ENCODE measurements at places on chromosomes 2 and 18. TPM values are rescaled to one million over a fixed set of nuclear protein-coding genes. Genes with fewer than 3 reads are reported as not detected.

GRCh38 chr2:239368906-239369552 is 31.8 kb downstream of the HDAC4 start:
- no peak for ATAC-seq

DNA sequence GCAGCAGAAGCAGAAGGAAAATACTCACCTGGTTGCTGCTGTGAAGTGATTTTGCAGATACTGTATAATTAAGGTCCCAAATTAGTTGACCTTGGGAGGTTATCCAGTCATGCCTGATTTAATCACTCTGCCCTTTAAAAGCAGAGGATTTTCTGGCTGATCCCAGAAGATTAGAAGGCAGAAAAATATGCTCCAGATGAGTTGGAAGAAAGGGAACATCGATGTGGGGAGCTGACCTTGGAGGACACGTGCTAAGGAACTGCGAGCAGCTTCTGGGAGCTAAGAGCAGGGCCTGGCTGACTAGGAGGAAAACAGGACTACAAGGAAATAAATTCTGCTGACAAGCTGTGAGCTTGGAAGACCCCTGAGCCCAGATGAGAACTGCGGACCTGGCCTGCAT is 13.3 kb upstream of the DYM start:
- no peak for ATAC-seq

GRCh38 chr2:100484390-100484789 is 14.1 kb downstream of the NMS start:
- no peak for ATAC-seq

- no peak for ATAC-seq
Observed at GRCh38 chr2:61582165-61582564, 44.0 kb upstream of the XPO1 start.

GRCh38 chr2:183063083-183063482 is 15.5 kb upstream of the DUSP19 start:
- no peak for ATAC-seq

DNA sequence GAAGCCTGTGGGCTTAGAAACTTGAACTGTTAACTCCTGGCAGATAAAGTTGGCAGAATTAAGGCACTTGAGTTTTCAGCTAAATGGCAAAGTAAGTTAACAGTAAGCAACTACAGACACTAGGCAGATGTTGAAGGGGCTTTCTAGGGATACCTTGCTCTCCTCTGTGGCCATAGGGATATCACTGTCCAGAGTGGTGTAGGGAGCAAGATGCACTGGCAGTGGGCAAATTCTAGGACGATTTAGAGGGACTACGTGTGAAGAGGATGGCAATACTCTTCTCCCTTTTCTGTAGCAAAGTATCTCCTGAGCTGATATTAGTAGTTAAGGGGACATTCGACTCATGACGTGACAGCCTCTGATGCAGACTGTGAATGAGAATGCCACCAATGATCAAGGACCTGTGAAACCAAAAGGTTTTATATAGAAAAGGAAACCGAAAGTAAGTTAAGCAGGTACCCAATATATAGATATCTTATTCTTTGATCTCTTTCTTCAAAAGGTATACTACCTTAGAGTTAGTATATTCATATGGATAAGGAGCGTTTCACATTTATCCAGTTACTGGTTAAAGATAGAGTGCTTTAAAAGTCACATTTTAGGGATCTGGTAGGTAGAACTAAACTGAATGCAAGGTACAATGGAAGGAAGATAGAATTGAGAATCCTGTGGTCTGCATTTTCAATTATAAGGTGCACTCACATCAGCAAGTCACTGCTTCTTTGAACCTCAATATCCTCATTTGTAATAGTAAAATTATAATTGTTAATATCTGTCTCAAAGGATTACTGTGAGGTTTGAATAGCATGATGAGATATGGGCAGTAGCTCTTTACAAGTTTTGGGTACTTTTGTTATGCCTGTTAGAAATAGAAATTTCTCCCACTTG is 106.4 kb downstream of the KCNH7 start:
- ATAC-seq = peak; percentile 79

- peak; percentile 52 for ATAC-seq
Observed at GRCh38 chr18:58911766-58912165, 47.1 kb downstream of the ZNF532 start.

DNA sequence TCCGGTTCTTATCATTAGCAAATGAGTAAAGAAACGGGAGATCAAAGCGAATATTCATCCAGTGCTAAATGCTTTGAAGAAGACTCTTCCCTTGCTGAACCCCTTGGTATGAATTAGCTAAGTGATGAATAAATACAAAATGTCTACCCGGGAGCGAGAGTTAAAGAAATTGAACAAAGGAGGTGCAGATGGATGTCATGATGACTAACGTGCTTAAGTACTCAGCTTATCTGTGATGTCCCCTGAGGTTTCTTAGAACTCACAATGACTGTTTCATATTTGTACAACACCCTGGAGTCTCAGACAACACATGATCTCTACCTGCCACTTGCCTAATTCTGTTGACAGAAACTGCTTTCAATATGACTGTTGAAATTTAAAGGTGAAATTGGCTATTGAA is 148.5 kb downstream of the TMEM200C start:
- no peak for ATAC-seq

- ATAC-seq = no peak
Observed at GRCh38 chr18:57759650-57760049, 43.5 kb downstream of the ATP8B1 start.

GRCh38 chr18:5417342-5417741 is 121.8 kb upstream of the ZBTB14 start:
- no peak for ATAC-seq

DNA sequence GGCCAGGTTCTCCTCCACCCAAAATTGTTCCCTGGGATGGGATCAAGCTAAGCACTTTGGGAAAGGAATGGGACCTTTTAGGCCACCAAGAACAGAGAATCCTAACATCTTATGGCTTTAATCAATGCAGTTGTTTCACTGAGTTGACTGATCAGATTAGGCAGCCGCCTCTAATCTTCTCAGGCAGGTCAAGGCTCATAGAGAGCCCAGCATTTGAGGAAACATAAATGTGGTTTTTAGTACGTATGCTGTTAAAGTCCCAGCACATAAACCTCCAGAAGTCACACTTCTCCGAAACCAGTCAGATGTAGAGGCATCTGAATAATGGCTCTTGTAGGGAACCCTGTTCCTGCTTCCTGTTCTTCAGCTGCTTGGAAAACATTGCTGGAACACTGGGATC is 99.5 kb upstream of the RMDN2 start:
- ATAC-seq = no peak

DNA sequence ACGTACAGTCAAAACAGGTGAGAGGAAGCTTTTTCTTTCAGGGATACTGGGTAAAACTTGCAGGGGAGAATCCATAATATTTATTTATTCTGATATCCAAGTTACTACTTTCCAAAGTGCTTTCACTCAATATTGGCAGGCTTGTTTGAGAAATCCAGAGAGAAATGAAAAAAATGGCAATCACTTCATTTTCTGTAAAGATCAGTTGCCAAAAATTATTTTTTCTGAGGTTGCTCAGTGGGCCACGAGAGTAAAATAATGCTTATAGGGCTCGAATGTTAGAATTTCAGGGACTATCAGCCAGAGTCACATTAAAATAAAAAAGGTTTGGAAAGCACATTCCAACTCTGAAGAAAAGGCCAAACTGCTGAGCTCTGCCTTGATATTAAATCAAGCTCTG is 324.6 kb upstream of the RND3 start:
- ATAC-seq = no peak

DNA sequence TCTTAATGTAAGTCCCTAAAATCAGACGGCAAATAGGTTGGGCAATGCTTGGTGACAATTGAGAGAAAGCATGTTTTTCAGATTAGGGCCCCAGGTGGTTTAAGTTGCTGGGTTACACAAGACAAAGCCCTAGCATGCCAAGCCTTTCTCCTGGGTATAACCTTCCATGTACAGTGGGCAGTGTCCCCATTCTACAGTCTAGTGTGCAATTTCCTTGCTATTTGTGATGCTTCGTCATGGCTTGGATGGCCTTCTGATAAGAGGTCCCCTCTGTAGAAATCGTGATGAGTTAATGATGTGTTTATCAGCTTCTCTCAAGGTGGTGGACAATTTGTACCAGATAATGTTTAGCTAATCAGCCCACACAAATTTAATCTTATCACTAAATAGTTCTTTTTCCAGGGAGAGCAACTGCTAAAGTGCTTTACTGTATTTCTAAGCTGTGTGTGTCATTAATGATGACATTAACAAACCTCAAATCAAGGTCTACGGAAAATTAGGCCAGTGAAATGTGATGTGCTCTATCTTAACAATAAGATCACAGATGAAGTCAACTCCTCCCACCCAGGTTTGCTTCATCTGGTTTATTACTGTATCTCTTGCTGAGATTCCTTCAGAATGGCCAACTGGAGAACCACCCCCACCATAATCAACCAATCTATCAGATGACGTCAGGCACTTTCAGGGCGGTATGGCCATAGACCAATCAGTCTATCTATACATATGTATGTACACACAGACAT is 61.7 kb downstream of the PLB1 start:
- no peak for ATAC-seq

DNA sequence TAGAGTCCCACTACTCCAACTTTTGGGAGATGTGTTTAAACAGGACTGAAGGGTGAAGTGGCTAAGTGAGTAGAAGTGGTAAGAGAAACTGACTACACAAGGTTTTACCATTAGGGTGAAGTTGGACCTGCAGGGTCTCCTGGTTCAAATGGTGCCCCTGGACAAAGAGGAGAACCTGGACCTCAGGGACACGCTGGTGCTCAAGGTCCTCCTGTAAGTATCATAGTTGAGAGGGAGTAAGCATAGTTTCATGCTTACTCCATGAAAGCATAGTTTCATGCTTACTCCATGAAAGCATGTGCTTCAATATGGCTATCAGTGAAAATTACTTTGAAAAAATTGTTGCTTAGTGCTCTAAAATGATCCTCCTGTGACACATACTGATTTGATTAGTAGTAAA is 19.1 kb downstream of the COL3A1 start:
- ATAC-seq = no peak

DNA sequence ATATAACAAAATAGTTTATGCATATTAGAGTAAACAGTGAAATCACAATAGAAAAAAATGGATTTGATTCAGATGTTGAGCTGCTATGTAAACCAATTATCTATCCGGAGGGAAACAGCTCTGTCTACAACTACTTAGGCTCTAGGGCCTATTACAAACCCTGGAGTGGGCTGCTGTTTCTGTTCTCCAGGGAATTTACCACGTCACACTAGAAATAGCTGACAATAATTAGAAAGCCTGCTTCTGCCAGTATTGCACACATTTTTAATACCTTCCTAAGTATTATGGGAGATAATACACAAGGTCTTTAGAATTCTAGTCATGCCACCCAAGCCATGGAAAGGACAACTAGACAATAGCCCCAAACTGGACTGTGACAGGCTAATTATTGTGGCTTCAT is 411.1 kb downstream of the FIGN start:
- no peak for ATAC-seq

GRCh38 chr2:77086051-77086450 is 436.1 kb downstream of the LRRTM4 start:
- no peak for ATAC-seq

DNA sequence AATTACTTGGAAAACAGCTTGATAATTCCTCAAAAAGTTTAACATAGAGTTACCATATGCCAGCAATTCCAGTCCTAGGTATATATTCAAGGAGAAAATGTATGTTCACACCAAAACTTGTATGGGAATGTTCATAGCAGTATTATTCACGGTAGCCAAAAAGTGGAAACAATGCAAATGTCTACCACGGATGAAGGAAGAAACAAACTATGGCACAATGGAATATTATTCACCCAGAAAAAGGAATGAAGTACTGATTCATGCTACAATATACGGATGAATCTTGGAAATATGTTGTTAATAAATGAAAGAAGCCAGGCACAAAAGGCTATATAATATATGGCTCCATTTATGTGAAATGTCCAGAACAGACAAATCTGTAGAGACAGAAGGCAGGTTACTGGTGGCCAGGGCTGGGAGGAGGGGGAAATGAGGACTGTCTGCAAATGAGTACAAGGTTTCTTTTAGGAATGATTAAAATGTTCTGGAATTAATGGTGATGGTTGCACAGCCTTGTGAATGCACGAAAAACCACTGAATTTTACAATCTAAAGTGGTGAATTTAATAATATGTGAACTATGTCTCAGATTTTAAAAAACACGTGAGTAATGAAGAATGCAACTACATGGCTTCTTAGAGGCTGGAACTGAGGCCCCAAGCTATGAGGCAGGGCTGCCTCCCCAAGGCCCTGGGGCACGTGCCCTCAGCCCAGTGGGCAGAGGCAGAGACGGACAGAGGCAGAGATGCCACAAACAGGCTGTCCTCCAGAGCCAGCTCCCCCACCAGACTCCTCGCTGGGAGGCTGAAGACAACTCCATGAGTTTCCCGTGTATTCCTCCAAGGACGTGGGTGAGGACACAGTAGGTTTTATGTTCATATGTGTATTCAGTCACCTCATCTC is 5.0 kb downstream of the LIMS2 start:
- ATAC-seq = no peak

DNA sequence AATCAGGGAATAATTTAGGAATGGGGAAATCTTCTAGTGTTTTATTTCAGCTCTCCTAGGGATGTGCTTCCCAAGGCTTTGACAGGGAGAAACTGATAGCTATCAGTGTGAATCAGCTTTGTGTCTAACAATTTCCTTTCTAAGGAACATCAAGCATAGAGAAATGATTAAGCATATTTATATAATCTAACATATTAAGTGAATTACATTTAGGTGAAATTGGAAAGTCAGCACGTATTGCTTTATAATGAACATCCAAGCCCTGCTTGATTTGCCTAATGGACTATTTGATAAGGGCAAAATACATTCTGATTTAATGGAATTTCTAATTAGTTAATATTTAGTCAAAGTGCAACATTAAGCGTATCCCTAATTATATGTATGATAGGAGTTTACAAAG is 19.5 kb upstream of the TSPYL6 start:
- ATAC-seq = no peak

Gene PRKAG3
- not detected for total RNA-seq

Gene RPRM
- not detected for total RNA-seq

Gene DYNAP
- not detected for total RNA-seq

Gene POU3F3
- not detected for total RNA-seq

All from activated T-helper 17 cell treated with anti-CD3 and anti-CD28 coated beads, Interleukin-2, amount 50 U/mL, for 72 hours (primary cell).